ENCODE measurements at places on chromosomes 7 and 10.

DNA sequence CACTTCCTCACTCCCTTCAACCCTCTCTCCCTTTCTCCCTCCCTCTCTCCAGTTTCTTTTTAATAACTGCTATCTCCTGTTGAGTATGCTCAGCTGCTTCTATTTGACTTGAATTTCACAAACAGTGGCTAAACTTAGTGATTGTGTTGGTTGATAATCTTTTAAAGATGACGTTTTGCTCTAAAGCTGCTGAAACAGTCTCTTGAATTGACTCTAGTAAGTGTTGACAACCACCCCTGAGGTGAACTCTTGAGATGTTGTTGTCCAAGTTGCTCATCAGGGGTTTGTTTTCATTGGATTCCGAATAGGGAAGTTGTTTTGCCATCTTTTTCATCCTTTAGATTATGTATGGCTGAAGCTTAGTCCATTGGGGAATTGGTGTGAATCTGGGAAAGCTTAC lies 176.2 kb downstream of the TWIST1 start:
- H3K27me3 ChIP-seq: no peaks in the 10 kb centered on the region
- H3K36me3 ChIP-seq: no peaks in the 10 kb centered on the region
- H3K27ac ChIP-seq: no peak overlapping the region

DNA sequence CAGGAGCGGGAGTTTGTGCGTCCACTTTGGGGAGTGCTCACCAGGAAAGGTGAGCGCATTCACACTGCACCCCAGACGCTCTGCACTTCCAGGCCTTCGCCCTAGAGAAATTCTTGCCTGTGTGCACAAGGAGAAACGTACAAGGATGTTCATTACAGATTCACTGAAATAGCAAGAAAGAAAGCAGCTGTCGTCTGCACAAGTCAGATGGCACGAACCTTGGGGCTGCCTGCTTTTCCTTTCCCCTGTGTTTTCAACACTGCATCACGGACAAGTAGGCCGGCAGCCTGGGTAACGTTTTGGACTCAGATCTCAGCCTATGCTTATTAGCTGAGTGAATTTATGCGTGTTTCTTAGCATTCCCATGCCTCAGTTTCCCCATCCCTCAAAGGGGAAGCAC lies 546.8 kb upstream of the FOXK1 start:
- H3K36me3 ChIP-seq: no peaks in the 10 kb centered on the region
- no peaks in the 10 kb centered on the region for H3K27me3 ChIP-seq
- peaks cover 22% of the 10 kb centered on the region for H3K4me1 ChIP-seq
- no peak overlapping the region for H3K27ac ChIP-seq
- DNase-seq: no peak
- no peak overlapping the region for H3K4me3 ChIP-seq

GRCh38 chr10:131833446-131834080 lies 67.2 kb upstream of the PPP2R2D start:
- no peaks in the 10 kb centered on the region for H3K36me3 ChIP-seq
- no peak overlapping the region for H3K4me3 ChIP-seq
- H3K27ac ChIP-seq: no peak overlapping the region
- no peak for DNase-seq
- no peaks in the 10 kb centered on the region for H3K27me3 ChIP-seq
- H3K4me1 ChIP-seq: no peaks in the 10 kb centered on the region

GRCh38 chr7:108135446-108136190 lies 5.5 kb upstream of the LAMB4 start:
- H3K27ac ChIP-seq: no peak overlapping the region
- DNase-seq: no peak
- H3K4me1 ChIP-seq: peaks cover 22% of the 10 kb centered on the region
- no peaks in the 10 kb centered on the region for H3K27me3 ChIP-seq
- H3K4me3 ChIP-seq: no peak overlapping the region

DNA sequence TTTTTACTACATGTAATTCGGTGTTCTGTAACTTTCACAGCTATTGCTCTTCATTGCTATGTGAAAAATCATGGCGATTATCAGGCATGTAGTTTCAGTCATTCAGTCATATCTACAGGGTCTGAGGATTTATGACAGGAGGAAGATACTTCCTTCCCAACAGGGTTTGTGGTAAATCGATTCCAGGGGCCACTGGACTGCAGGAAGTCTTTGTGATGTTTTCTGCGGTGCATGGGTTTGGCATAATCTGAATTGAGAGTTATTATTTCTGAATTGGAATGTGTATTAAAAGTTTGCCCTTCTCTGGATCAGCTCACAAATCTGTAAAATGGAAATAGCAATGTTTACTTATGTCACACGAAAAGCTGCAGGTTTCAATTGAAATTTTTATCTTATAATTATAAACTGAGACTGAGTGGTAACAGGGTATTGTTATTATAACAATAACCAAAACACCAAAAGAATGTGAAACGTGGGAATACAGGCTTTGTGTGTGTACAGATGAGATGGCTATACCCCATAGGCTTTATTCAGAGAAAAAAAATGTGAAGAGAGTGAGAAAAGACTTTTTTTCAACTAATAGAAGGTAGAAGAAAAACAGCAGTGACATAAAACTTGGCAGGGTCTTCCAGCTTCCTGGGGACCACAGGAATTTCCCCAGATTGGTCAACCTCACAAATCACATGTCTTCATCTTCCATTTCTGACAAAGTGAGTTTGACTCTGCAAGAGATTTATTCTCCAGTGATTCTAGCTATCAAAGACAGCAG lies 307.7 kb upstream of the NFE2L3 start:
- peaks cover 8% of the 10 kb centered on the region for H3K4me1 ChIP-seq
- H3K36me3 ChIP-seq: no peaks in the 10 kb centered on the region
- DNase-seq: no peak
- no peaks in the 10 kb centered on the region for H3K27me3 ChIP-seq
- no peak overlapping the region for H3K27ac ChIP-seq
- H3K4me3 ChIP-seq: no peak overlapping the region

GRCh38 chr7:9217204-9217603 lies 783.8 kb downstream of the NXPH1 start:
- no peak overlapping the region for H3K27ac ChIP-seq
- no peak for DNase-seq
- no peak overlapping the region for H3K4me3 ChIP-seq
- no peaks in the 10 kb centered on the region for H3K36me3 ChIP-seq
- H3K27me3 ChIP-seq: no peaks in the 10 kb centered on the region

DNA sequence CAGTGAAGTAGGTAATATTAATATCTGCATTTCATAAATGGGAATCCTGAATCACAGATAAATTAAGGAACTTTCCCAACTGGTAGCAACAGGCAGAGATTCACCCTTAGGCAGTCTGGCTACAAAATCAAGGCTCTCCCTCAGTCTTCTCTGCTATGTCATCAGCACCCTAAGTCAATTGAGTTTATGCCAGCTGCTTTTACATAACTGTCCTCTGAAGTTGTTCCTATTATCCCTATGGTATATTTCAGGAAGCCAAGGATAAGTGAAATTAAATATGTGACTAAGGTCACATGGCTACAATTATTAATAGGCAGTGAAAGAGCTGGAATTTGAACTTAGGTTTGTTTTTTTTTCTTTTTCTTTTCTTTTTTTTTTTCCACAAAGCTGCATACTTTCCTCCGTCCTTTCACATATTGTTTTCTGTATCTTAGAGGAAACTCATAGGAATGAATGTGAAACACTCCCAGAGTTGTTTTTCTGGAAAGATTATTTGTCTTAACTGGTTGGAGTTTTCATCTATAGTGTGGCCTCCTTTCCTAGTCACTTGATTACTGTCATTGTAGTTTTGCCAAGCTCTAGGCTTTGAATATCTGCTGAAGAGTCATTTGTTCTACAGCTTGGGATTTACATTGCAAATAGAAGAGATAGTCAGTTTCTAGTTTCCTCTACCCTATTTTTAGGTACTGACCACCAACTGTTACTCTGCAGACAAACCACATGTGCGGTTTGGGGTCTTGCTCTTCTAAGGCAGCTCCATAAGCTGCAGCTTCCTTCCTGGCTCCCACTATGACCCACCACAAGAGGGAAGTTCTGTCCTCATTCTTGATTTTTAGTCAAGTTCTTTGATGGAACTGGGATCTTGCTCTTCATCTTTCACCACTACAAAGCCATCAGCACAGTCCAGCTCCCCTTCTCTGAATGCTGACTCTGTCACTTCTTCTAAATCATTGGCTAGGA lies 338.0 kb upstream of the KIAA1217 start:
- H3K27ac ChIP-seq: no peak overlapping the region
- H3K4me3 ChIP-seq: no peak overlapping the region
- H3K4me1 ChIP-seq: no peaks in the 10 kb centered on the region
- H3K36me3 ChIP-seq: no peaks in the 10 kb centered on the region
- no peaks in the 10 kb centered on the region for H3K27me3 ChIP-seq
- no peak for DNase-seq

DNA sequence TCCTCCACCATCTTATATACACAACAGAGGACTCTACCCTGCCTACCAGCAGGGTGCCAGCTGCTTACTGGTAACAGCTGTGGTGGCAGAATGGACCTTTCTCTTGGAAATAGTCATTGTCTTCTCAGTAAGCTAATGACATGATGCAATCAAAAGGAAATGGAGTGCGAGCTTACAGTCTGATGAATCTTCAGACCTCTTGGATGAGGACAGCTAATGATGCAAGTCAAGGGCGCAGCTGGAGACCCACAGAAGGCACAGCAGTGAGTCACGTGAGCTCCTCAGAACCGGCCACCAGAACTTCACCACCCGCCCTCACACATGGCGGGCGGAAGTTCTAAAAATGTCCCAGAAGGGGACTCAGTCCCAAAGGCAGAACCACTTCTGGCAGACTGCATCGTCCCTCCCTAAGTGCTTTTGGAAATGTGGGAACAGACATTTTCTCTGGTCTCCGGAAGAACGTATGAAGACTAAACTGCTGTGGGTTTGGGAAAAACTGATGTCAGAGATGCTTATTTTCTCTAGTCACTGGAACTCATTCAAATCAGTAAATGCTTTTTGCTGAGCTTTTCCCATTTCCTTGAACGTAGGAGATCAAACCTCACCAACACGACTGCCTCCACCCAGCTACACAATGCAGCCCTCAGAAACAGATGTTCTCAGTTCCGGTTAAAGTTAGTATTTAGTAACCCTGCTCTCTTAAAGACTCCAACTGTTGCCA lies 96.4 kb downstream of the FAS start:
- H3K36me3 ChIP-seq: no peaks in the 10 kb centered on the region
- no peak overlapping the region for H3K27ac ChIP-seq
- no peaks in the 10 kb centered on the region for H3K27me3 ChIP-seq
- DNase-seq: peak; percentile 35
- no peak overlapping the region for H3K4me3 ChIP-seq
